ENCODE measurements at places on chromosomes 5 and 9.
A peak's percentile ranks its signal among the peaks of the same experiment; 100 is the strongest.

DNA sequence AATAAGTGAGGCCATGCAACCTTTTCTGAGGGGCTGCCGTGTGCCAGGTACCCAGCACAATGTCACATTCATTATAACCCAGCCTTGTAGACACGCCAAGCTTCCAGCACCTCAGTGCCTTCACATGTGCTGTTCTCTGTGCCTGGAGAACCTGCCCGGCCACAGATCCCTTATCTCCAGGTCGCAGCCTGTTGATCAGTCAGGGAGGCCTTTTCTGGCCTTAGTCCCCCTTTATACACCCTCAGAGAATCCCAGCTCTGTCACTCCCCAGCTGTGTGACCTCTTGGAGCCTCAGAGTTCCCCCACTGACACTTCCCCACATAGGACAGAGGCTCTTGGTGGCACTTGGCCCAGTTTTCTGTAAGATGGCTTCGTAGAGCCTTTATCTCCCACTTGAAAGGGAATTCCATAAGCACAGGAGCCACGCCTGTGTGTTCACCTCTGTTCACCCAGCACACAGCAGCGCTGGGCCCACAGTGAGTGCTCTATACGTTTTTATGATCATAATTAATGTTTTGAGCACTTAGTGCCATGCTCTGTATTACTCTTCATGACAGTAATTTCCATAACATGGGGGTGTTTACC is 38.7 kb downstream of the NEURL1B start:
- DNase-seq: no peak

DNA sequence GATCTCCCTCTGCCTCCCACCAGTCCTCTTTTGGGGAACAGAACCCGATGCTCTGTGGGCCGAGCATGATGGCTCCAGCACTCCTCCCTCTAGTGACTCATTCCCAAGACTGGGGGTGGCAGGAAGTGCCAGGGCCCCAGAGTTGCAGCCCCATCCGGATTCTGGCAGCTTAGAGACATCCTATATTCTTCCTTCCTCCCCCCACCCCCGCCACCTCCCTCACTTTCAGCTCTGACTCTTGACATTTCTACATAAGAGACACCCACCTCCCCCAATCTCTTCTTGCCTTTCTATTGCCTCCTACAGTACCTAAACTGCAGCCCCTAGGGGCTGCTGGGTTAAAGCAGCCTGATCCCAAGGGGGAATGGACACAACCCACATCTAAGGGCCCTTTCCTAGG is 47.1 kb upstream of the MATR3 start:
- peak; percentile 14 for DNase-seq

DNA sequence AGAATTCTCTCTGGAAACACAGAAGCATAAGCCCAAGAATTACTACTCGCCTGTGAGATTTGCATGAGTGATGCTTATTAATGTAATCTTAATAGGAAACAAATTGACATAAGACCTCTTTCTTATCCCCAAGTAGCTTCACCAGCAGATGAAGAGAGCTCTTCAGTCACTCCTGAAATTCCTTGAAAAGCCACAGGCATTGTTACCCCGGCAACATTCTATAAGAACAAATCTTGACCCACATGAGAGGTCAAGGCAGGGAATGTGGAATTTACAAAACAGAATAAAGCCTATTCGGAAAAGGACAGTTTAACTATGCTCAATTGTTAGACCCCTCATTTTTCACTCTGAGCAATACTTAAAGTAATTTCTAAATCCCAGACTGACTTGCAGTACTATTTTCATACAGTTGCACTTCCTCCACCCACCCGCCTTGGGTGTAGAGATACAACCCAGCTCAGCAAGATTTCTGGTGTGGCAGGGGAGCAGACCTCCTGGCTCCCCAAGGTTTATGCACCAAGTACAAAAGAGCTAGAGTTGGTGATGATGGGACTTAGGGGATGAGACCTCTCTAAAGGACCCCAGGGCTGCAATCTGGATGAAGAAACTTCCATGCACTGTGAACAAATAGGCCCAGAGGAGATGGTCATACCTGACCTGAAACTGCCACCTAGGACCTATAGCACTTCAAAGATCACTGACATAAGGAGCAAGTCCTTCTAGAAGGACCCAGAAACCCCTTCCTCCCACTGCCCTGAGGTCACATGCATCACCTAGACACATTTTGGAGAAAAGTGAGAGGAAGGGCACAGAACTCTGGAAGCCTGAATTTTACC is 242.1 kb downstream of the ZNF608 start:
- DNase-seq: no peak

- DNase-seq: no peak
Measured at GRCh38 chr5:122182491-122182921, 53.2 kb downstream of the ZNF474 start.

- DNase-seq: no peak
Measured at GRCh38 chr5:109191153-109191558, 218.6 kb downstream of the PJA2 start.

DNA sequence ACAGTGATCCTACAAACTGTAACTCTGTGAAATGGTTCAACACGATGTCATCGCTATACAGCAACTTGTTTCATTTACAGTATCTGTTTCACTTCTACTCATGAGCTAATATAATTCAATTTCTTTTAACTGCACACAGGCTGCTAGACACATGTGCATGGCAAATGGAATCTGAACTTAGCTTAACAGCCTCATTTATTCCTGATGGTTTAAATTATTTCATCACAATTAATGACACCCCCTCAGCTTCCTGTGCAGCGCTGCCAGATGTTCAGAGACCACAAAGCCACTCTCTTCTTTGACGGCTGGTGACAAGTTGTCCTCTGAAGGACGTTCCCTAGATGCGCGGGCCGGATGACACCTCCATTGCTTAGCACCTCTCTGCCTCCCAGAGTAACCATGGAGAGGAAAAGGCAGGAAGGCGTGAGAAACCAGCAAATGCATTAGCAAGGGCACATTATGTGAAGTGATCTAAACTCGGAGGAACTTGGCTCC is 191.1 kb downstream of the BNC2 start:
- DNase-seq: no peak

GRCh38 chr5:2563046-2563445 is 188.4 kb downstream of the IRX2 start:
- no peak for DNase-seq

DNA sequence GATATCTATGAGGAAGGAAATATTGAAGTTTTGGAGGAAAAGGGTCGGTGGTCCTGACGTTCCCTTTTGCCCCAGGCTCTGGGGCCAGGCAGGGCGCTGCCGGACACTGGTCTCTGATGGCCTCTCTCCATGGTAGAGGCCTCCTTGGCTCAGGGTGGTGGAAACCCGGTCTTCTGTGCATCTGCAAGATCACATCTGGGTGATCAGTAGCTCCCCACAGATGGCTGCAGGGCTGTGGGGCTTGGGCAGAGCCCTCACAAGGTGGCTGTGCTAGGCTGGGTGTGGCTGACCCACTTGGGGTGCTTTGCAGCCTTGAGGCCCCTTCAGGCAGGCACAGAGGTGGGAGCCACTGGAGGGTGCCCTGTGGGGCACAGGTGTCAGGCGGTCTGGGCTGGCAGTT is 53.9 kb upstream of the RNU6ATAC start:
- DNase-seq: no peak

GRCh38 chr9:113350937-113351336 is 1.6 kb downstream of the BSPRY start:
- peak; percentile 69 for DNase-seq

- DNase-seq: no peak
Measured at GRCh38 chr5:154868702-154869101, 10.3 kb downstream of the CNOT8 start.

GRCh38 chr9:131545786-131546335 is 538 bp downstream of the PRRT1B start:
- DNase-seq: no peak

- no peak for DNase-seq
Measured at GRCh38 chr5:159091596-159092331, 8.0 kb downstream of the EBF1 start.

GRCh38 chr9:76557674-76558225 is 98.8 kb downstream of the GCNT1 start:
- DNase-seq: no peak

GRCh38 chr9:86041311-86041741 is 58.0 kb downstream of the GOLM1 start:
- no peak for DNase-seq

DNA sequence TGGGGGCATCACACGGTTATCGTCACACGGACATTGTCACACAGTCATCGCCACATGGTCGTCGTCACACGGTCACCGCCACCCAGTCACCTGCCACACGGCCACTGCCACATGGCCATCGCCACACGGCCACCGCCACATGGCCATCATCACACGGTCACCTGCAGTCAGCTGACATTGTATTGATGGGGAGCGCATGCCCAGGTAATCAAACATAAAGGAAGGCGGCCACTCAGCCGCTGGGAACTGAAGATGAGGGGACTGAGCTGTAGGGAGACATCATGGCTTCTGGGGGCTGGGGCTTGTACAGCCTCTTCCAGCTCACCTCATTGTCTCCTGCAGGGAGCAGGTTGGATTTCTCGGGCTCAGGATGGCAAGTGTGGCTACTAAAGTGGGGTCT is 49.2 kb downstream of the MRPL36 start:
- DNase-seq: no peak

DNA sequence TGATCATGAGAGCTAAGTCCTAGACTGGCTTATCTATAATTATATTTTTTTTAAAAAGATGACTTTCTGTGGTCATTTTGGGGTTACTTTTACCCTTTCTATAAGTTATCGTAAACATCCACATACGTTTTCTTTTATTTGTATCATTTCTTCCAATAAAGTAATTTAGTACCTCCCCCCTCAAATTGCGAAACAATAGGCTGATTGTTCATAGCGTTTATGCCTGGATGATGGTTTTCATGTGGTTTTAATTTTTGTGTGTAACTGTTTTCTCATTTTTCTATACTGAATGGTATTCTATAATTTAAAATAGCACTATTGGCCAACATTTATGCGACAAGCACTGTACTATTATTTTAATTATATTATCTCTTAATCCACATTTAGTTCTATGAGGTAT is 44.5 kb downstream of the SMC5 start:
- no peak for DNase-seq

Measured in stimulated activated naive CD8-positive, alpha-beta T cell treated with anti-CD3 and anti-CD28 coated beads, Interleukin-15, amount 100 ng/mL, for 72 hours (primary cell).